Stimulated activated CD4-positive, alpha-beta T cell treated with anti-CD3 and anti-CD28 coated beads, Interleukin-12 subunit alpha, Interleukin-12 subunit beta, amount 100 ng/mL, for 24 hours (primary cell): ENCODE measurements at places on chromosomes 16 and 17.

- no peak for DNase-seq
Measured at GRCh38 chr17:59377410-59377809, 46.0 kb downstream of the YPEL2 start.

DNA sequence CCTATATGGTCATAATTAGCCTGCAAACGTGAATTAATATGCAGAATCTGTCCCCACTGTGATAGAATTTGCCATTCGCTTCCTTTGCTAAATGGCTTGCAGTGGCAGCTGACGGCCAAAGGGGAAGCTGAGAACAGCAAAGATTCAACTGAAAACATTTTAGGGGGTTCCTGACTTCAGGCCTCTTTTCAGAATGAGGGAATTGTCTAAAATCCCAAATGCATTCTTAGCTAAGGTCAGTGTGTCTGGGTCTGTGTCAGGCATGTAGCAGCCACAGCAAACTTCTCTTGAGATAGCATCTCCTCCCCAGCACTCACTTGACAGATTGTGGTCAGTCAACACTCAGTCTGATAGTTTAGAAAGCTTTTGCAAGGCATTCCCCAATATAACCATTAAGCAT lies 701.1 kb downstream of the WWOX start:
- no peak for DNase-seq

GRCh38 chr17:8117980-8118768 lies at the start of gene ALOXE3:
ALOXE3 (minus strand) TSS chr17:8118514; CDS start chr17:8117990, 524 bp downstream.
- DNase-seq: no peak

GRCh38 chr16:87959391-87959990 lies 8.3 kb downstream of the BANP start:
- DNase-seq: no peak

- no peak for DNase-seq
Measured at GRCh38 chr17:45692661-45693060, 91.5 kb upstream of the CRHR1 start.

DNA sequence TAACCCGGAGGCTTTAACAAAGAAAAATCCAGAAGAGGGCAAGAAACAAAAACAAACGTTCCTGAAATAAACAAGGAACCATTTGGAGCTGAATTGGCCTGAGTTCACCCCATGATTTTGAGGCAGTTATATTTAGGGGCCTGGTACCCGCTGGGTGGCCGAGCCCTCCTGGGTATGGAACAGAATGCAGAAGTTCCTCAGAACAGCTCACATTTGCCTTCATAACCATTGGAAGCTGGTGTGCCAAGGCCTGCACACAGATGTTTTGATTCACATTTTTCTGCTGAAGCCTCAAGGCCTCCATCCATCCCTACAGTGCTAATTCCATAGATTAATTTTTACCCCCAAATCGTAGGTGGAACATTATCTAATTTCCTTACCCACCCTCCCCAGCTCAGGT lies 3.3 kb upstream of the ZFHX3 start:
- no peak for DNase-seq

- no peak for DNase-seq
Measured at GRCh38 chr17:9905902-9906301, 831 bp upstream of the RCVRN start.

GRCh38 chr16:4403133-4403949 lies 13.1 kb downstream of the CORO7 start:
- no peak for DNase-seq

DNA sequence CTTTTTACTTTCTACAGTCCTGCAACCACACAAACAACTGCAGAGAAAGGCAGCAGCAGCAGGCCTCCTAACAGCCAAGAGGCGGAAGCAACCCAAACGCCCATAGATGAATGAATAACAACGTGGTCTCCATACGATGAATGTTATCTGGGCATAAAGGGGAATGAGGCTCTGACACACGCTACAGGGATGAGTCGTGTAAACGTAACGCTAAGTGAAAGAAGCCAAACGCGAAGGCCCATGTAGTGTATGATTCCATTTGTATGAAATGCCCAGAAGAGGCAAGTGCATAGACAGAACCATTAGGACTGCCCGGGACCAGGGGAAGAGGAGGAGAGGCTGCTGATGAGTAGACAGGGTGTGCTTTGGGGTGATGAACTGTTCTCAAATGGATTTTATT lies 94.8 kb upstream of the DNAH17 start:
- DNase-seq: no peak

GRCh38 chr17:59627274-59627673 lies 7.6 kb downstream of the CLTC start:
- no peak for DNase-seq

DNA sequence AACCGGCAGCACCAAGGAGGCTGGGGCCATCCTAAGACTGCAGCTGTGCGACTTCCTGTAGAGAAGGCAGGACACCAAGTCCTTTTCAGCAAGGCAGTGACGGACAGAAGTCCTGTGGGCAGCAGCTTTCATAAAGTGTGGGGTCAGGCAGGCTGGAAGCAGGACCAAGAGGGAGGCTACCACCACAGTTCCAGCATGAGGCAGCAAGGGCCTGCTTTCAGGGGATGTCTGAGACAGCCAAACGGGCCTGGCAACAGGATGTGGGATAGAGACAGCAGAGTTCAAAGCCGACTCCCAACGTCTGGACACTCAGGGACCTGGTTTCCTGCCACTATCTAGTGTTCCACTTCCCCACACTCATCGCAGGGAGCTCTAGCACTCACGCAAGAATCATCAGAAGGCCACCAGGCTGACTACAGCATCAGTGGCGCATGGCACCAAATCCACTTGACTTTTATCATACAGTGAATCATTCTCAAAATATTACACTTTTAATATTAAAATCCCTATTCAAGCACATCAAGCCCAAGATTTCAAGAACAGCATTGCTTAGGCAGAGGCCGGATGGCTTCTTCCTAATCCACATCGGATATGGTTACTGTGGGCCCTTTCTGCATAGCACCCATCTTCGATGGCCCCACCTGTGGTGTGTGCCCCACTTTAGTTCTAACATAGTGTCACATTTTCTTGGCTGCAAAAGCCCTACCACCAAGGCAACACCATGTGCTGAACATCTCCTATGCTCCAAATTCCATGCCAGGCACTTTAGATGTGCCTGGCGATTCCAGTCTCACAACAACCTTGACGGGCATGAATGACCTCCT lies 5.2 kb downstream of the USP7 start:
- DNase-seq: no peak

GRCh38 chr17:31466096-31466760 lies 74.8 kb downstream of the RAB11FIP4 start:
- no peak for DNase-seq

DNA sequence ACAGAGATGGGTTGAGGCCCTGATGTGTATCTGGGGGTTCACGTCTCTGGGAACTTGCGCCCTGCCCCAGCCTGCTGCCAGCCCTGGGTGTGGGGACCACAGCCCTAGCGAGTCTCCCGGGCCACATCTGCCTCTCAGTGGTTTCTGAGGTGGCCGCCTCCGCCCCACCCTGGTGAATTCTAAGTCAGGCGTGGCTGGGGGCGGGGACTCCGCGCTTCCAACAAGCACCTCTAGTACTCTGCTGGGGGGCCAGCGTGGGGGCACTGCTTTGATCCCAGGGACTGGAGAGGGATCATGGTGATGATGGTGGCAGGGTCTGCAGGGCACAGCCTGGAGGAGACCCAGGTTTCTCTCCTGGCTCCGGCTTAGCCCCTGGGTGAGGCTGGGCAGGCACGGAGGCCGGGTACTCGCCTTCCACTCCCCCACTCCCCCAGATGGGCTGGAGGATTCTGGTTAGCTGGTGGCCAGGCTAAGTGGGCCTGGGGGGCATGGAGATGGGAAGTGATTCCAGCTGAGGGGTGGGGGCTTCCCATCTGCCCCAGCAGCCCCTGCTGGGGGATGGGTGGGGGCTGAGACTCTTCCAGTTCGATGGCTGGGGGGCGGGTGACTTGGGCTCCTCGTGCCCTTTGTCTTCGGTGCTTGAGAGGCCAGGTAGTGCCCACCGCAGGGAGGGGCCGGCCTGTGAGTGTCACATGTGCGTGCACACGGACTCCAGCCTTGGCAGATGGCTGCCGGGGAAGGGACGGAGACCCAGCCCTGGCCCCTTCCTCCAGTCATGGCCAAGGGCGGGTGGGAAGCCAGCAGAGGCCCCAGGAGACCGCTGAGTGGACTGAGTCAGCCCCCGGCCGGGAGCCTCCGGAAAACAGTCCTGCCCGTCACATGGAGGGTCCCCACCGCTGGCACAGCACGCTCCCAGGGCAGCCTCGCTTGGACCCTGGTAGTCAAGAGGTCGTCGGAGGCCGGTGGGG lies 3.9 kb downstream of the GLIS2 start:
- peak; percentile 43 for DNase-seq

- no peak for DNase-seq
Measured at GRCh38 chr16:1318268-1318545, 8.8 kb downstream of the UBE2I start.

DNA sequence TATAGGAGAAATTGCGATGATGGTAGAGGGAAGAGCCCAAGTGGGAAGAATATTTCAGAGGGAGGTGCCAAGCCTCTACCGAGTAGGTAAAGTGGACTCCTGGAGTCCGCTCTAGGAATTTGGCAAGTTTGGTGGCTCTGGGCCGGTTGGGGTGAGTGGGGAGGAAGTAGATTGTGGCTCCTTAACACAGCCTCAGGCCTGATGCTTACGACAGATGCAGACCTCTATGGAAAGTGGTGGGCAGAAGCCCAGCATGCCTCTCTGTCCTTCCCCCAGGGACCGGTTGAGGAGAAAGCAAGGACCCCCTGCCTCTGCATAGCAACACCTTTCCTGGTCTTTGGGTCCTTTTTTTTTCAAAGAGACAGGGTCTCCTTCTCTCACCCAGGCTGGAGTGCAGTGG lies 55.9 kb upstream of the SIAH1 start:
- no peak for DNase-seq

DNA sequence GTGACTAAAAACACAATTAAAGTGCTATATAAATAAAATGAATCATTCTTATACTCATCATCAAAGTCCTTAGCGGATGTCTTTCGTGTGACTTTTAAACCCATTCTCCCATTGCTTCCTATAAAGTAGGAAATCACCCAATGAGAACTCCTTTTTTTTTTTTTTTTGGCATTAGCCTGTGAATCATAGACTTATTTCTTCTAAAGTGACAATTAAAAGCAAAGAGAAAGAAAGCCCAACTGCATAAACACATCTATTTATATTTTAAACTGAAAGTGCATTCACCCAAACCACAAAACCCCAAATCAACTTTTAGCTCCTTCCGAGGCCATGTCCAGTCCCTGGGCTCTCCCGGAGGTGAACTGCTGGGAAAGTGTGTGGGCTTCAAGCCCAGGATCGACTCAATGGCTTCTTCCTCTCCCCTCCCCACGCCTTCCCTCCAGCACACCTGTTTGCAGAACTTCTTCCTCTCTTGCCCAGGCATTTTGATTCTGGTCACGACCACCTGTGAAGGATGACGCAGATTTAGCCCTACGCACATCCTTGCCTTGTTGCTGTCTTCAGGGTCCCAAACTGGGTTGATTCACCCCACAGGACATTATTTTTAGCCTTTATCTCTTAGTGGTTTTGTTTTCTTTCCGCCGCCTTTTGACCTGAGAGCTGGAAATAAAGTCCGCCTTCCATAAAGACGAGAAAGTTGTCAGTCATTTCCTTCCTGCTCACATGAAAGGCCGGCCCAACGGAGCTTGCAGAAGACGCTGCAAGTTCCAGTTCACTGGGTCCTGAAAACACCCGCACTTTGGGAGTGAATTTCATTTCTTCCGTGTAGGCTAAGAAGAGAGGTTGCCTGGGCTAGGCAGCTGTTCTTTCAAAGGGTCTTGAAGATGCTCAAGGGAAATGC lies 166.8 kb downstream of the MAP2K6 start:
- no peak for DNase-seq

DNA sequence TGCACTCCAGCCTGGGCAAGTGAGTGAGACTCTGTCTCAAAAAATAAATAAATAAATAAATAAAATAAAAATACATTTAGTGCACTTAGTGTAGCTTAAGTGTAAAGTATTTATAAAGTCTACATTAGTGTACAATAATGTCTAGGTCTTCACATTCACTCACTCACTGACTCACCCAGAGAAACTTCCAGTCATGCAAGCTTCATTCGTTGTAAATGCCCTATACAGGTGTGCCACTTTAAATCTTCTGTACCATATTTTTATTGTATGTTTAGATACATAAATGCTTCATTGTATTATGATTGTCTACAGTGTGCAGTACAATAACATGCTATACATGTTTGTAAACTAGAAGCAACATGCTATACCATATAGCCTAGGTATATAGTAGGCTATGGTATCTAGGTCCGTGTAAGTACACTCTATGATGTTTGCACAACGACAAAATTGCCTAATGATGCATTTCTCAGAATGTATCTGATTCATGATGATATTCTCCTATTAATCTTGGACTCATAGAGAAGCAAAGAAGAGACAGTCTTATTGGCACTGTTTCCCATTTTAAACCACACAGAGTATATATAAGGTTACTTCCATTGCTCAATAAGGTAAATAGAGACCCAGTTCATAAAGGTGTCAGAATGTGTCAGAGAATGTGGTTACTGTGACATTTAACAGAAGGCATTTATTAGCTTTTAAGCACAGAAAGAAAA lies 1314.9 kb downstream of the CDH11 start:
- no peak for DNase-seq

- no peak for DNase-seq
Measured at GRCh38 chr17:42118545-42118944, 2.6 kb downstream of the KAT2A start.

GRCh38 chr17:45146890-45147580 lies 1.2 kb upstream of the HEXIM1 start:
- no peak for DNase-seq

GRCh38 chr17:37820313-37820994 lies 75.6 kb upstream of the HNF1B start:
- no peak for DNase-seq

DNA sequence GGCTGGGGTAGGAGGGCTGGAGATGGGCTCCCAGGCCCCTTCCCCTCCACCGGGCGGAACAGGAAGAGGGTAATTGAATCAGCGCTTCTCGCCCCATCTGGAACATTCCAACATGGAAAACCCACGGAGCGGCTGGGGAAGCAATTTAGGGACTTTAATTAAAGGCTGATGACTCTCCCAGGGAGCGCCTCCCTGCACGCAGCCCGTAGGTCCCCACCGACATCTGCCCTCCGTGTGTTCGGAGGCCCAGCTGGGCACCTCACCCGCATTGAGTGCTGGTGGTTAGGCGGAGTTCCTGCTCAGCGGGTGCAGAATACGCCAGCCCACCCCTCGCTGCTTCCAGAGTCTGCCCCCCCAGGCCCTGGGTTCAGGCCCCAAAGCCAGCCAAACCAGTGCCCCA lies 10.0 kb downstream of the HS3ST6 start:
- DNase-seq: no peak
